Muscle of arm (tissue), 14 donors: ENCODE measurements at places on chromosomes 7 and 10. TPM values are rescaled to one million over a fixed set of nuclear protein-coding genes. Genes with fewer than 3 reads are reported as not detected.

DNA sequence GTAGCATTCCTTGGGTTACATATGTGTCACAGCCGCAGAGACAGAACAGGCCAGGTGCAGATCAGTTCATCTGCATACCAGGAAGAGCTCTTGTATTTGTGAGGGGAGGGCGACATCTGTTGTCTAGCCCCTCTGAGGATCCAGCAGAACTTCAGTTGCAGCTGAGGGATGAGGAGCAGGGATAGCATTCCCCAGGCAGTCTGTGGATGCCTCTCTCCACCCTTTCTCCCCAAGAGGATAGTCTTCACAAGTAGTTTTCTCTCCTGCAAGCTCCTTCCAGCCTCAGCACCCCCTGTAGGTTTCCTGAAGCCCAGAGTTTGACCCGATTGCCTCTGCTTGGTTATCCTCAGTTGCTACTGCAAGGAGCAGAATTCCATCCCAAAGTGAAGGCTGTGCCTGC is 2.6 kb downstream of the SCD start:
- no peak for DNase-seq

GRCh38 chr10:109956454-109957091 is 33.3 kb upstream of the XPNPEP1 start:
- DNase-seq, result no peak

Gene OR6B1
- polyA plus RNA-seq, result not detected

GRCh38 chr10:129725011-129725410 is 239.1 kb downstream of the EBF3 start:
- DNase-seq, result no peak
